ENCODE measurements at places on chromosomes 16 and 17.

- no peak for DNase-seq
Observed at GRCh38 chr17:45127548-45128300, 4.6 kb downstream of the PLCD3 start.

- peak; percentile 71 for DNase-seq
Observed at GRCh38 chr16:84194470-84195200, 3.7 kb downstream of the ADAD2 start.

DNA sequence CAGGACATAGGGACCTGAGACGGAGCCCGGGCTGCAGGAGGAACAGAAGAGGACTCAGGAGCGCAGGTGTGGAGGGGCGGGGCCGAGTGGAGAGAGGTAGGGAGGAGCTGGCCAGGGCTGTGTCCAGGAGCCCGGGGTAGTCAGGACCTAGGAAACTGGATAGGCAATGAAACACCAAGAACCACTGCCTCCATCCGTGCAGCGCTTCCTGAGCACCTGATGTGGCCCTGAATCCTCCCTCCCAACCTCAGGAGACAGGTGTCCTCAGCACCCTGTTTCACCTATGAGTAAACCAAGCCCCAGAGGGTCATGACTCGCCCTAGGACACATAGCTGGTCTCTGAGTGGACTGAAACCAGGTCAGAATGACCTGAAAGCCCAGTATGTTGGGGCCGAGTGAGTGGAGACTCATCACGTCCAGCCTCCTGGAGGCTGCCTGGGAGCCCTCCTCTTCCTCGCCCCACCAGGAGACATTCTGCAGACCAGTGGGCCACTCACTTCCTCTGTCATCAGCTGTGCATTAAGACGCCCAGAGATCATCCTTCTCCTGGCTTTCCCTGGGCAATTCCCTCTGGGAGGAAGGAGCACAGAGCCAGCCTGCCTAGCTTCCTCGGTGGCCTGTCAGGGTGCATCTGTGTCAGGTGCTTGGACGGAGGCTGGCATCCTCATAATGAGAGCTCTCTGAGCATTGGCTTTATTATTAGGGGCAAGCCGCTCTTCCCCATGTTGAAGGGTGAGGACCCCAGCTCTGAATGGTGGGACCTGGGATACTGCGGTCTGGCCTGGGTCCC, 72.8 kb downstream of the SCNN1B start:
- peak; percentile 86 for DNase-seq

- DNase-seq = no peak
Observed at GRCh38 chr16:74372953-74373846, 2.9 kb upstream of the NPIPB15 start.

- no peak for DNase-seq
Observed at GRCh38 chr17:58556833-58557250, 42.4 kb upstream of the MTMR4 start.

DNA sequence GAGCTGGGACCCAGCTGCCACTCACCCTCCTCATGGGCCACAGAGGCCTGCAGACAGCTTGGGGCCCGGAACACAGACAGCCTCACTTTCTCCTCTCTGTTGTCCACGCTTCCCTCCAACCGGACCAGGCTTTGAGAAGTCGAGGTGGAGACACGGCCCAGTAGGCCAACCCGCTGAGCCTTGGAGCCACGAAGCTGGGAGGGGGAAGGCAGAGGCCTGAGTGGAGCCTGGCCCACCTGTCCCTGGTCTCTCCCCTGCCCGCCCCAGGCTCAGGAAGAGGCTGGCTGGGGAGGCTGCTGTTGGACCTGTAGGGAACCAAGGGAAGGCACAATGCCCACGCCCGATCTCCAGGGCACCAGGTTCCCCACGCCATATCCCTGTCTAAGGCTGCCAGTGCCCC, 48.1 kb downstream of the RMI2 start:
- DNase-seq = no peak

GRCh38 chr17:19002805-19003542, 1.6 kb downstream of the FAM83G start:
- DNase-seq = no peak

- DNase-seq = peak; percentile 31
Observed at GRCh38 chr17:45703348-45703747, 80.8 kb upstream of the CRHR1 start.

- DNase-seq = no peak
Observed at GRCh38 chr17:76541739-76542454, 2.1 kb downstream of the PRCD start.

DNA sequence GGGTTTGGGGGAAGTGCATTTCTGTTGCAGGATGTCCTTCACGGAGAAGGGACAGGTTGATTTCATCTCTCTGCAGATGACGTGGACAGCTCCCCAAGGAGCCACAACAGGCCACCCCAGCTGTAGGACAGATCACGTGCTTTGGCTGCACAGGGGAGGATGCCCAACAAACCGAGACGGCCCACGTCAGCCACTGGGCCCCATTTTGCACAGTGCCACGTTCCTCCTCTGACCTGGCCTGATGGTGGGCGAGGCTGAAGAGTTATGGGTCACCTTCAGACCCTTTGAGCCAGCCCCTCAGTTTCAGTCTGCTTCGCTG, 9.0 kb upstream of the RHBDL3 start:
- DNase-seq = no peak

- DNase-seq = no peak
Observed at GRCh38 chr16:12531937-12532336, 271.8 kb downstream of the CPPED1 start.

DNA sequence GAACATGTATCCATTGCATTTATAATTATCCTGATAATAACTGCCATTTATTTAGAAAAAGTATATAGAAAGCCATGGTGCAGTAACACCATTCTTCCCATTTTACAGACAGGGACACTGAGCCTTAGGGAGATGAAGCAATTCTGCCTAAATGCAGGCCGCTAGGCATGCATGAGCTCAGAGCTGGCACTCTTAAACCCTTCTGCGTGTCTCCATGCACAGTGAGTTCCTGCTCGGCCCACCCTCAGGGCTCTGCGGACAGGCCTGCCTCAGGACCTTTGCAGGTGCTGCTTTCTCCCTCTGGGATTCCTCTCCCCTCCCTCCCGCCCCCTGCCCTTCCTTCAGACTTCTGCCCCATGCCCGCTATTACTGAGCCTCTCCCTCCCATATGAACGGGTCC, 54.3 kb upstream of the WSB1 start:
- no peak for DNase-seq

DNA sequence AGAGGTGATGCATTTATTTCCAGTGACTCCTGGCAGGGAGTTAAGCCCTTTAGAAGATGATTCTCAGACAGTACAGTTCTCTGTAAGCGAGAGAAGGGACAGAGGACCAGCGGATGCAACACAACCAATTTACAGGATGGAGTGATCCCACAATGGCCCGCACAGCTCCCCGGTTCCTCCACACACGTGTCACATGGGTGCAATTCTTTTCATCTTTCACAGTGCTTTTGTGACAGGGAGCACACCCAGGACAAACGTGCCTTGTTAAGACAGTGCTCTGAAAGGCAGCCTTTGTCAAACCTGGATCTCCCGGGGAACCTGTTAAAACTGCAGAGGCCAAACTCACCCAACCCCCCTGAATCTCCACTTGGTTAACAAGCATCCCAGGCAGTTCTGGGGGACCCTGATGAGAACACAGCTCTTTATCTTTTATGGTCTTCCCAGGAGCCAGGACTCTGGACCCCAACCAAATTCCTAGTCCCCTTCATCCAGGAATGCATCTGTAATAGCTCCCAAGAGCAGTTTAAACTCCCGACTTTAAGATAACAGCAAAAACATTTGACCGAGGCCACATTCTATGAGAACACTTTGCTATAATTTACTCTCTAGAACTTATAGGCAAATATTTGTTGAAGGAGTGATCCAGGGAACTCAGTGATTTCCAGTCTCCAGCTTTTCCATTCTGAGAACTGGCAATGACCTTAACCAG, 134.9 kb upstream of the CDH5 start:
- DNase-seq = no peak

DNA sequence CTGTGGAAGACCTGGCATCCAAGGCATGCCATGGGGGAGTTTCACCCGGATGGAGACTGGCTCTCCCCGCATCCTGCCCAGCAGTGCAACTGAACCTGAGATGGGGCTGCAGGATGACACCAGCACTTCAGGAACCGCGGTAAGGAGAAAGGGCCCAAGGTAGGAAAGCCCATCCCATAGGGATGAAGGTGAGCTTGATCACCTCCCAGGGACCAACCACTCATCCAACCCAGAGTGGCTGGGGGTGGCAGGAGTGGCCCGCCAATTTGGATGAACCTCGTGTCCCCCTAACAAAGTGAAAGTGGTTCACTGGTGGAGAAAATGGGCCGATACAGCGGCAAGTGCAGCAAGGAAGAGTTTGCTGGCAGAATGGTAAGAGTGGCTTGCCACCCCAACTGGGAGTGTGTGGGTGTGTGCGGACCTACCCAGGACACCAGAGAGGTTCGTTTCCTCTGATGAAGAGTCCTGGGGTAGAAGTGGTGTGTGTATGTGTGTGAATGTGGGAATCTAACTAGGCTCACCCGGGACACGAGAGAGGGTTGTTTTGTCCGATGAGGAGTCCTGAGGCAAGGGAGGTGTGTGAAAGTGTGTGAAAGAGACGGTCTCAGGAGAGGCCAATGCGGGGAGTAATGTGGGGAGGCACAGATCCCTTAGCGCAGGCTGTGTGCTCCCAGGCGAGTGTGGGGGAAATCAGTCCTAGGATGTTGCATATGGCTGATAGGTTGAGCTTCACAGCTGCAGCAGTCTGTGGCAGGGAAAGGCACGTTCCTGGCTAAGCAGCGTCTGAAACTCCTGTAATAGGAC, 22.6 kb downstream of the ACSM1 start:
- DNase-seq = no peak

DNA sequence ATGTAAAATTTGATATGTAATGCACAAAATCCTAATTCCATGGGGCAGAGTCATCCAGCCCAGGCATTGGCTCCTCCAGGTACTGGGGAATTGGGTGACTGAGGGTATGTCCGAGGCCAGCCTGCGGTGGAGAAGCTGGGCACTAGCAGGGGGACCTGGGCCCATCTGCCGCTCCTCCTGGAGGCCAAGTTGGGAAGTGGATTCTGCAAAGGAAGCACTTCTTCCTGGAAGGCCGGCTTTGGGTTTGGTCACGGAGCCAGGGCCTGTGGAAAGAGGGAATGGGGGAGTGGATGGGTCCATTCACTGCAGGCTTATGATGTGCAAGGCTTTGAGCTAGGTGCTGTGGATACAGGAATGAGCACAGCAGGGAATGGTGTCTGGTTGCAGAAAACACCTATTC, 85.8 kb downstream of the GNAO1 start:
- no peak for DNase-seq

GRCh38 chr16:69187446-69188235, 677 bp downstream of the SNTB2 start:
- DNase-seq = peak; percentile 73

DNA sequence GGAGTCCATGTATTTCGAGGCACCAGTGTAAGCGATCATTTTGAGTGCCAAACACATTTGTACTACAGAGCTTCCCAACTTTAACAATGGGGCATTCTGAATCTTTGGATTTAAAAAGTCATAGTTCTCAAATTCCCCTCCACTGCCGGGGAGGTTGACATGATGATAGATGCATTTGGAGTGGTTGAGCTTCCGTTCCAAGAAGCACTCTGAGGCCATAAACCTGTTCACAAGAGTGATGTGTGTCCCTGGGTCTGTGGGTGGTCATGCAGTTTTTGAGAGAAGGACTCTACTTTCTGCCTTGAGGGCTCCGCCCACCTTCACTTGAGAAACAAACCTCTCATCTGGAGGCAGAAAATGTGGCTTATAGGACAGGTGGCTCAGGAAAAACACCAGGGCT, 43.7 kb downstream of the IRX5 start:
- DNase-seq = no peak

- no peak for DNase-seq
Observed at GRCh38 chr17:77645072-77646045, 313.1 kb upstream of the TNRC6C start.

DNA sequence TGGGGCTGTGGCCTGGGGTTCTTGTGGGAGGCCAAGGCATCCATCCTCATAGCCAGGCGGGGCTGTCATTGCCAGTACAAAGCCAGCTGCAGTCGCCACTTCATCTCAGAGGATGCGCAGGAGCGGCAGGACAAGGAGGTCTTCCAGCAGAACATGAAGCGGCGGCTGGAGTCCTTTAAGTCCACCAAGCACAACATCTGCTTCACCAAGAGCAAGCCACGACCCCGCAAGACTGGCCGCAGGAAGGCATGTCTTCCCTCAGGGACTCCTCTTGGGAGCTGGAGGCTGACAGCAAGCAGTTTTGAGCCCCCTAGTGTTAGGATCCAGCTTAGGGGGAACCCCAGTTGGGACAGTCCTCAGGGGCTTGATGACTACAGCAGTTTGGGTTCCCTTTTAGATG, 15.1 kb upstream of the PLEKHG4 start:
- no peak for DNase-seq

DNA sequence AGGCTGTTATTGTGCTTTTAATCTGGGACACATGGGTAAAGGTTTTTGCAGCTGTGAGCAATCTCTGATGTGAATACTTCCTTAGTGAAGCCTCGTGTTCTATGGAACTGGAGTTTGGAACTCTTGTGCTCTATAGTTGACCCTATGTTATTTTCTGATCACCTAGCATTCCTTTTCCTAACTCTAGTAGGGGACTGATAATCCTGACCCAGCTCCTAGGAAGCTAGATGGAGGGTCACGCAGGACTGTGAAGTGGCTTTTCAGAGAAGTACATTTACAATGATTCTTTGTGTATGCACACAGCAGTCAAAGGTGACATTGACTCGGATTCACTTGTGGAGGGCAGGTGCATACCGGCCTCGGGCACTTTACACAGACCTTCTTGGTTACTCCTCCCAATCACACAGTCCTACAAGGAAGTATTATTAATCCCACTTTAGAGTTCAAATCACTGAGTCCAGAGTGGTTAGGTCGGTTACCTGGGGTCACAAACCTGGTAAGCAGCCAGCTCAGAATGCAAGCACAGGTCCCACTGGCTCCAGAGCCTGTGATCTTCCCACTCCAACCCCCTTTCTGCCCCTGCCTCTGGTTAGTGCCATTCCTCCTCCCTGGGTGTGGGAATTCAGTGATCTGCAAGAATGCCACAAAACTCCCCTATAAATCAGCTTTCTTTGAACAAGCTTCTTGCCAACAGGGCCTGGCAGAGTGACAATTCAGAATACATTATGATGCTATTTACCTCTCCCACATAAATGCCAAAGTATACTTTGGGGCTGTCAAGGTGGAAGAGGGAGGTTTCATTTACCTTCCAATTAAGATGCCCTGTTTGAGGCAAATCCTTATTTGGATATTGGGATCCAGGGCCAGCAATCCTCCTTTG, 7.1 kb downstream of the CHD9NB start:
- no peak for DNase-seq

DNA sequence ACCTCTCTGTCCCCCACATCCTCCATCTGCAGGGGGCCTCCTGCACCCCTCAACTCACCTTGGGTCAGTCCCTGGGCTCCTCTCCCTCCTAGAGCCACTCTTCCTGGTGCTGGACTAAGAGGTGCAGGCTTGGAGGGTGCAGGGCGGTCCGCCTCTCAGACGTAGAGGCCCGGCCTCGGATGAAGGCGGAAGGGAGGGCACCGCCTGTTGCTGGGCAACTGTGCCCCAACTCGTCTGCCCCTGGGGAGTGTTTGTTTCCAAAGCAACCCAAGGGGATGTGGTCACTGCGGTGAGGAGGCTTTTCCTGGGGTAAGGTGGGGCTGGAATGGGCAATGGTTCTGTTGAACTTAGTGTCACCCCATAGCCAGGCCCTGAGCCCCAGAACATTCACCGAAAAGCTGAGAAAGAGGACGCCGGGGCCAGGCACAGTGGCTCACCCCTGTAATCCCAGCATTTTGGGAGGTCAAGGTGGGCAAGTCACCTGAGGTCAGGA, at the start of gene C16orf54:
C16orf54 (minus strand) TSS at position 138 of the 493 bp plus-strand sequence. CDS start 1,039 bp downstream, outside the sequence.
- no peak for DNase-seq

Data from DMS53 (cell line).